ENCODE measurements at places on chromosomes 7 and 10.

DNA sequence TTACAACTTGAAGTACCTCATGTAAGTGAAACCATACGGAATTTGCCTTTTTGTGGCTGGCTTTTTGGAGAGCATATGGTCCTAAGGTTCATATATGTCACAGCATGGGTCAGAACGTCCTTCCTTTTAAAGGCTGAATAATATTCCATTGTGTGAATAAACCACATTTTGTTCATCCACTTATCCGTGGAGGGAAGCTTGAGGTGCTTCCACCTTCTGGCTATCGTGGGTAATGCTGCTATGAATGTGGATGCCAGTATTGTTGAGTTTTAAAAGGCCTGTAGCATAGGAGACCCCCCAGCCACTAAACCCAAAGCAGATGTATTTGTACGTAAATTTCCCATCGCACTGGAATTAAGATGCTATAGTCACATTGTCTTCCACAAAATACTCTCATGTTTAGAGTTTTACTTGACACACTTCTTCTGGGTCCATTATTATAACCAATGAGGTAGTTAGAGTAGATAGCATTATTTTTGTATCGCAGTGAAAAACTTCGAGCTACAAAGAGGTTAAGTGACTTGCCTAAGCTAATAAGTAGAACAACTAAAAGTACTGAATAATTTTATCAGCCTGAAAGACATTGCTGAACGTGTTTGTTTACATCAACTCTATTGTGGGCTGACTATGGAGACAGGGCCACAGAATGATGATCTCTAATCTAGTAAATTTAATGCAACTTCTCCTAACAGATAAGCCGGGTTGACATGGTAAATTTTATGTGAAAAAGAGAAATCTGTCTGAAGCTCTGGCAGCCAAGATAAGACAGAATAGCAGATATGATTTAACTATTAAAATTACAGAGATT is 183.0 kb upstream of the CTBP2 start:
- H3K4me3 ChIP-seq = no peak overlapping the region
- H3K27me3 ChIP-seq = no peaks in the 10 kb centered on the region
- H3K36me3 ChIP-seq = no peaks in the 10 kb centered on the region
- H3K4me1 ChIP-seq = peaks cover 7% of the 10 kb centered on the region
- peak; percentile 38 for DNase-seq
- H3K27ac ChIP-seq = no peak overlapping the region

DNA sequence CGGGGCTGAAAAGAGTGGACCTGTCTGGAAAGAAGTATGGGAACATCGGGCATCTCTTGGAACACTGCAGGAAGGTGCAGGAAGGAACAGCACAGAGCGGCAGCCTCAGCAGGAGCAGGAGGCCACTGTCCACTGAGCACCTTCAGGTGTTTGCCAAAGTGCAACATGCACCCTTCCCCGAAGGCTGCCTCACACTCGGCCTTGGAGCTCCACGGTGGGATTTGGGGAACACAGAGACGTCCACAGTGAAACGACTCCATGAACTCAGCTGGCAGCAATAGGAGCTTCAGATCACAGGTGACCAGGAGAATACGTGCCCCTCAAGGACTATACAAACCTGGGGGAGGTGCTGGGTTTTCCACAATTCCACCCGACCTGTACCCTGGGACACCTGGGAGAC is 140.3 kb upstream of the RET start:
- no peak for DNase-seq
- H3K4me3 ChIP-seq = no peak overlapping the region
- no peak overlapping the region for H3K27ac ChIP-seq
- peaks cover 18% of the 10 kb centered on the region for H3K4me1 ChIP-seq

- H3K27ac ChIP-seq = no peak overlapping the region
- H3K4me3 ChIP-seq = no peak overlapping the region
- H3K4me1 ChIP-seq = peaks cover 11% of the 10 kb centered on the region
- H3K27me3 ChIP-seq = peaks cover 36% of the 10 kb centered on the region
- no peaks in the 10 kb centered on the region for H3K36me3 ChIP-seq
Observed at GRCh38 chr10:31315453-31315852, 3.6 kb upstream of the ZEB1 start.

DNA sequence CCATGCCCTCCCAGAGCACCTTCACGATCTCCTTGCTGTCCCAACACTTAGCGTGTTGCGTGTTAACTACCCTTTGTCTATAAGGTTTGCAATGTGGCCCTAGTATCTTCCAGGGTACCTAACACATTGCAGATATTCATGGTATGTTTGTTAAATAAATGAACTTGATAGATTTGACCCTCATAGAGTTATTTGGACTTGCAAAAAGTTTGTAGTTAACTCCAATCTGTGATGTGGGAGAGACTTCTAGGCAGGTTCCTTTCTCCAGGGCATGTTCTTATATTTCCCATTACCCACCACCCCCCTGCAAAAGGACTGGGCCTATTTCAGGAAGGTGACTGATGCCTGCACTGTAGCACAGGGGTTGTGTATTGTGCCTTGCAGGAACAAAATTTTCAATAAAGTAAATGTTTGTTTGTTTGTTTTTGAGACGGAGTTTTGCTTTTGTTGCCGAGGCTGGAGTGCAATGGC is 612 bp downstream of the HILPDA start:
- H3K27ac ChIP-seq = peak overlapping the region; percentile 92
- H3K27me3 ChIP-seq = peaks cover 9% of the 10 kb centered on the region
- peak overlapping the region; percentile 95 for H3K4me3 ChIP-seq
- peaks cover 69% of the 10 kb centered on the region for H3K4me1 ChIP-seq
- H3K36me3 ChIP-seq = peaks cover 20% of the 10 kb centered on the region

DNA sequence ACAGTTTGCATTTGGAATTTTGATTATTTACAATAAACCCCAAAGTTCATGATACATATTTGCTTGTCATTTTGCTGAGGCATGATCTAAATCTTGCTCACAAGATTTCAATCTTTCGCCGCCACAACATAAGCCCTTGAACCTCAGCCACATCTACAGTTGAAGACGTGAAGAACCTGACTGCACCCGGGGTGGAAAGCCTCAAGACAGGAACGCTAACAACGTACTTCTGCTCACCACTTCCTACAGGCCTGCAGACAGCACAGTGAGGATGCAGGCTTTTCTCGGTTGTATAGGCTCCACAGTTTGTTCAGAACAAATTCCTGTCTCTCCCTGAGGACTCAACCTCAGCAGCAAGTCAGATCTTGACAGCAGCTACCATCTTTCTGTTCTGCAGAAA is 393.8 kb upstream of the PRKCQ start:
- no peaks in the 10 kb centered on the region for H3K36me3 ChIP-seq
- H3K27ac ChIP-seq = no peak overlapping the region
- no peak for DNase-seq
- no peak overlapping the region for H3K4me3 ChIP-seq

GRCh38 chr10:49331431-49331830 is 32.5 kb downstream of the C10orf71 start:
- H3K4me3 ChIP-seq = no peak overlapping the region

DNA sequence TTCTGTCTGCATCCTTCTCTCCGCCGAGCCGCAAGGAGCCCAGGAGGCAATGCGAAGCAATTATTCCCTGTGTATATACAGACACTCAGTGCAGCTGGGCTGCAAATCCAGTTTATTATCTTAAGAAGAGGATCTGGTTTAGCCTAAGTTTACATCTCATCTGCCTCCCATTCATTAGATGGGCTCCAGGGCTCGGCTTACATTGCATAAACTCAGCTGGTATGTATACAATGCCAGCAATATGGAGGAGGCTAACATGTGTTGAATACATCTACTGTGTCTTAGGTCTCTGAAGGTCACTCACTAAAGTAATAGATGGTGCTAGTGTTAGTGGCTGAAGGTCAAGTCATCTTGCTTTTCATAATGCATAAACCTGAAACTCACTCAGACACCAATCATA is 996.8 kb downstream of the KCNMA1 start:
- no peaks in the 10 kb centered on the region for H3K36me3 ChIP-seq
- no peak overlapping the region for H3K27ac ChIP-seq
- H3K4me3 ChIP-seq = no peak overlapping the region

- H3K27me3 ChIP-seq = no peaks in the 10 kb centered on the region
- H3K4me3 ChIP-seq = no peak overlapping the region
- H3K4me1 ChIP-seq = 0 out of 2 replicates have a peak, but pooled peaks cover under 1% of the 10 kb centered on the region
Observed at GRCh38 chr10:20858292-20859124, 38.6 kb downstream of the NEBL start.

DNA sequence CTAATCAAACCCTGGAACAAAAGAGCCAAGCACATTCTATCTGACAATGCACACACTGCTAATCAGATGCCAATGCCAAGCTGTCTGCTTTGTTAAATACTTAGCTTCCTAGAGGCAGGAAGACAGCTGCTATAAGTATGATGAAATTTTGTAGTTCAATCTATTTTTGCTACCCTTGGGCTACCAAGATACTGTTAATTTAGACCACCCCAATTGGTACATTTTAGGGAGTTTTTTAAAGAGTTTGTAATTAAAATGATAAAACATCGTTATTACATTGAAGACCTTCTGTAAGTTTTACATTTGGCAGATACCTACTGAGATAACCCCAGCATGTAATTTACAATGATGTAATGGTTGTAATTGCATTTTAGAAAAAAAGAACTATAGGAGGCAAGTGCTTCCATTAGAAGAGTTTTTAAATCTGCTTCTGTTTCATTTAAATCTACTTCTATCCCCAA is 268.5 kb downstream of the ADK start:
- no peaks in the 10 kb centered on the region for H3K27me3 ChIP-seq
- H3K36me3 ChIP-seq = peaks cover 17% of the 10 kb centered on the region
- DNase-seq = no peak
- H3K27ac ChIP-seq = peak overlapping the region; percentile 62

- no peak overlapping the region for H3K4me3 ChIP-seq
- no peaks in the 10 kb centered on the region for H3K36me3 ChIP-seq
- no peak for DNase-seq
- H3K4me1 ChIP-seq = peaks cover 7% of the 10 kb centered on the region
- H3K27me3 ChIP-seq = no peaks in the 10 kb centered on the region
Observed at GRCh38 chr7:93927585-93927984, 6.0 kb downstream of the GNG11 start.

- peaks cover 12% of the 10 kb centered on the region for H3K27me3 ChIP-seq
- peak; percentile 62 for DNase-seq
- H3K36me3 ChIP-seq = no peaks in the 10 kb centered on the region
- peaks cover 19% of the 10 kb centered on the region for H3K4me1 ChIP-seq
Observed at GRCh38 chr7:99693427-99694200, 13.8 kb upstream of the CYP3A5 start.

GRCh38 chr10:100939763-100940344 is 27.1 kb downstream of the SLF2 start:
- no peak overlapping the region for H3K4me3 ChIP-seq
- H3K4me1 ChIP-seq = no peaks in the 10 kb centered on the region
- no peak overlapping the region for H3K27ac ChIP-seq
- DNase-seq = no peak
- H3K36me3 ChIP-seq = peaks cover 39% of the 10 kb centered on the region

DNA sequence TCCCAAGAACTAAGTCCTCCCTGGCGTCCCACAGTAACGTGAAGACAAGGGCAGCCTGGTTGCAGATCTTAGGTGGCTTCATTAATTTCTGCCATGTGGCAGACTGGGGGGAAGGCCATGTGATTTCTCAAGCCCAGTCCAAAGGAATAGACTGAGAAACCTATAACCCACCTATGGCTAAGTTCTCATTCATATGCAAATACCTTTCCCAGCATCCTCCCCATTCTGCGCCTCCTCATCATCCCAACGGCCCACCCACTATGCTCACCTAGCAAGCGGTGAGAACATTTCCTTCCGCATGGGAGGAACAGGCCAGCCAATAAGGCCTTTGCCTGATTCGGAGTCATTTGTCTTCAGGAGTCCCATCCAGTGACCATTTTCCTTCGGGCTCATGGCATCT is 8.2 kb upstream of the CLEC2L start:
- no peak overlapping the region for H3K27ac ChIP-seq
- peaks cover 12% of the 10 kb centered on the region for H3K4me1 ChIP-seq
- no peaks in the 10 kb centered on the region for H3K36me3 ChIP-seq
- peaks cover under 1% of the 10 kb centered on the region for H3K27me3 ChIP-seq

DNA sequence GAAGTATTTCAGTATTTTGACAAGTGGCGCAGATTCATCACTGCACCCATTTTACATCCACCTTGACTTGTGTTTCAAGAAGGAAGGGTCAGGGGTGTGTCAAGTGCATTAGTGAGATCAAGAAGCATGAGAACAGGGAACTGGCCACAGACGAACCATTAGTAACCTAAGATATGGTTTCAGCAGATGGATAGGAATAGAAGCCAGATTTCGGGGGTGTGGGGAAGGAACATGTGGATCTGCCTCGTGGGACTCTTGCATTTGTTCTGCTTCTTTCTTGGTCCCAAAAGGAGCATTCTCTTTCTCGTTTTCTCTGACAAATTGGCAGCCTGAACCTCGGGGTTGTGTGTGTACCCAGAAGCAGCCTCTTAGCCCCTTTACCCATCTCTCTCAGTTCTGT is 9.6 kb downstream of the DENND2A start:
- H3K27me3 ChIP-seq = no peaks in the 10 kb centered on the region
- DNase-seq = no peak
- no peak overlapping the region for H3K4me3 ChIP-seq
- H3K27ac ChIP-seq = no peak overlapping the region

- DNase-seq = no peak
- H3K4me1 ChIP-seq = peaks cover 7% of the 10 kb centered on the region
- no peaks in the 10 kb centered on the region for H3K36me3 ChIP-seq
- no peak overlapping the region for H3K4me3 ChIP-seq
- no peak overlapping the region for H3K27ac ChIP-seq
Observed at GRCh38 chr10:62652114-62652513, 152.4 kb upstream of the ADO start.

DNA sequence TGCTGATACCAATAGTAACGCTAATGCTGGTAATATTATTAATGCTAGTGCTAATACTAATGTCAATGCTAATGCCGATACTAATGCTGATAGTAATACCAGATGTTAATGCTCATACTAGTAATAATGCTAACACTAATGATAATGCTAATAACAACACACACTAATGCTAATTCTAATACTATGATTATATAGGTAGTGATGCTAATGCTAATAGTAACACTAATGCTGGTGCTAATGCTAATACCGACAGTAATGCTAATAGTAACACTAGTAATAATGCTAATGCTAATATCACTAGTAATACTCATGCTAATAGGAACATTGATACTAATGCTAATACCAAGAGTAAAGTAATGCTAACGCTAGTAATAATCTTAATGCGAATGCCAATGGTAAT is 406.4 kb upstream of the RNF32 start:
- peaks cover 26% of the 10 kb centered on the region for H3K36me3 ChIP-seq
- DNase-seq = no peak
- no peaks in the 10 kb centered on the region for H3K4me1 ChIP-seq
- H3K27ac ChIP-seq = no peak overlapping the region
- no peak overlapping the region for H3K4me3 ChIP-seq

- H3K27ac ChIP-seq = no peak overlapping the region
- H3K4me3 ChIP-seq = no peak overlapping the region
- no peak for DNase-seq
Observed at GRCh38 chr7:47967708-47968107, 11.7 kb downstream of the HUS1 start.

- peaks cover 29% of the 10 kb centered on the region for H3K36me3 ChIP-seq
- no peak for DNase-seq
- peaks cover 18% of the 10 kb centered on the region for H3K4me1 ChIP-seq
- no peak overlapping the region for H3K4me3 ChIP-seq
Observed at GRCh38 chr7:573933-574381, 54.3 kb upstream of the PDGFA start.

GRCh38 chr10:11743461-11744338 is 1.5 kb downstream of the ECHDC3 start:
- DNase-seq = no peak
- H3K27me3 ChIP-seq = peaks cover 34% of the 10 kb centered on the region
- H3K4me3 ChIP-seq = peak overlapping the region; percentile 52
- H3K36me3 ChIP-seq = peaks cover 17% of the 10 kb centered on the region
- H3K27ac ChIP-seq = no peak overlapping the region

All from WTC11 (cell line).